Activated naive CD4-positive, alpha-beta T cell (primary cell): ENCODE measurements at places on chromosomes 12 and 14.

DNA sequence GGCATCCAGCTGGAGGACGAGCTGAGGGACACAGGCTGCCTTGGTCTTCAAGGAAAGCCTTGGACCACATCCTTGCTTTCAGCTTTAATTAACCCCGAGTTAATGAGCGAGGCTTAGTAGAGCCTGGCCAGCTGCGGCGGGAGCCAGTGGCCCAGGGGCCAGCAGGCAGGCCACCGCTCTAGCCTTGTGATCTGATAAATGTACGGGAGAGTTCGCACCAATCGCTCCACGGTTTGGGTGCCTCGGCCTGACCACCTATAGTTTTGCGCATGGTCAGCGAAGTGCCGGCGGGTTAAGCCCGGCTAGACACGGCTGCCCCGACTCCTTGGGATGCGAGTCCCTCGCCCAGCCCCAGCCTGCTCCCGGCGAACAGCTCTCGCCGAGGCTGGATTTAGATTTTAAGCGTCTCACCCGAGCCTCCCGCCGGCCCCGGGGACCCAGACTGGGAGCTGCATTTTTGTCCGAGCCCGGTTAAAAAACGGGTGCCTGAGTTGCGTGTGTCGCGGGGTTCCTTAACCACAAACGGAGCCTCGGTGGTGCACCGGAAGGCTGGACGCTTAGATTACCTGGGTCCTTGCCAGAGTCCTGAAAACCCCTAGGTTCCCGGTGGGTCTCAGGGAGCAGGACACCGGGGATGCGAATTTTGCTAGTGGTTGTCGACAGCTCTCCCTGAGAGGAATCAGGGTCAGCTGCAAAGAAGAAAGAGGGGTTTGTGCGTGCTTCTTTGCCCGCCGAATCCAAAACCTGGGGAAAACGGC, 2.9 kb upstream of the HOXC12 start:
- DNase-seq, result no peak

DNA sequence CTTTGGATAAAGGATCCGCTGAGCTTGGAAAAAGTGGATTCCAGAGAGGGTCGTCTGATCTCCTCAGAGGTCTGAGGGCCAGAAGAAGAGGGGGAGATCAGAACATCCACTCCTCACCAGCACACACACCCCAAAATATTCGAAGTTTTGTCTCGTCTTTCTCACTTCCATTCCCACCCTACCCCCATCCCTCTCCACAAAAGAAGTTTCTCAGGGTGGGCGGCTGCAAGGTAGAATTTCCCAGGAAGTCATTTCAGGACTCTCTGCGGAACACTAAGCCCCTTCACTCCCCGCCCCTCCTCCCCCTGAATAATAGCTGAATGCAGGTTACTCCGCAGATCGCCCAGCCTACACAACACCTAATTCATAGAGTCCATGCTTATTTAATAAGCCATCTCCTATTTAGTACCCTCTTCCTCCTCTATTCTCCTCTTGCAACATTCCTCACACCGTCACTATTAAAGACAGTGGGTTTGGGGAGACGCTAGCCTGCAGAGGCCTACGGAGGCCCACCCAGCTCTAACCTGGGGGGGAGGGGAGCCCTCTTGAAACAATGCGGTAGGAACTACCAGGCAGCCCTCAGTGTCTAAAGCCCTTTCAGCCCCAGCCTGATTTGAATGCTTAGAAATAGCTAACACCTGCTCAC, 649 bp upstream of the SALL2 start:
- no peak for DNase-seq

- no peak for DNase-seq
Measured at GRCh38 chr12:130955238-130955816, 1.6 kb downstream of the ADGRD1 start.

DNA sequence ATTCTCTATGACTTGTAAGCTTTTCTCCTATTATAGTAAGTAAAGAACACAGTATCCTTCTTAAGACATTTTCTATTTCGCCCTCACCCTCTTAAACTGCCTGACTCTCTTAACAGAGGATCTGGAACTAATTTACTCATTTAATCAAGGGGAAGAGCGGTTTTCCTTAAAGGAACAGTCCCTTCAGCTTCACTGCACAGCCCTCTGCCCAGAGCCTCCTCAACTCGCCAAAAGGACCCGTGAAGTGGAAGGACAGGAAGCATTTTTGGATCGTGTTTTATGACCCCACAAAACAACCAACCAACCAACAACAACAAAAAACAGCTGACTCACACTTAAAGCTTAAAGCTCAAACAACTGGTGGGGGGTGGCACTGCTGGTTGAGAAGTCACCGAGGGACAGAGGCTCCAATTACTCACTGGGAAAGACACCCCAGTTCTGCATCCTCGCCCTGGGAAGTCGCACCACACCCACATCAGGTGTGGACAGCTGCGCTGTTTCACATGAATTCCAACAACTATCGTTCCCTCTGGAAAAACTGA, 35.7 kb downstream of the NID2 start:
- no peak for DNase-seq

- DNase-seq, result no peak
Measured at GRCh38 chr12:118312578-118312977, 60.1 kb downstream of the TAOK3 start.

- no peak for DNase-seq
Measured at GRCh38 chr14:35268946-35269345, 23.2 kb upstream of the PSMA6 start.

DNA sequence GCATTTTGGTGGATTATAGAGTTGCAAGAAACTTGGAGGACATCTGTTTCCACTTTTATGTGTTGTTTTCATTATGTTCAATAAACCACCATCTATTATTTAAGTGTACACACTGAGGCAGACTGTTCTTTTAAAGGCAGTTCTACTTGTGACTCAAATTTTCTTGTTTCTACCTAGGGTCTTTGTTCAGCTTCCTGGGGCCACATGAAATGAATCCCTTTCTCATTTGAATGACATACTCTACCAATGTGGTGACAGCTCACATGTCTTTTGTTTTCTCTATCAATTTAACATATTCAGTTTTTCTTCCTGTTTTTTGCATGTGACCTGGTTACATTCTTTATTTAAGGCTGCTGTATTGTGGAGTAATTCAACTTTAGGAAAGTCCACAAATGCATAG, 7.9 kb downstream of the SLC16A7 start:
- no peak for DNase-seq

GRCh38 chr12:89729946-89730459, 21.4 kb upstream of the ATP2B1 start:
- no peak for DNase-seq

- no peak for DNase-seq
Measured at GRCh38 chr12:51683763-51684357, 92.8 kb downstream of the SCN8A start.

DNA sequence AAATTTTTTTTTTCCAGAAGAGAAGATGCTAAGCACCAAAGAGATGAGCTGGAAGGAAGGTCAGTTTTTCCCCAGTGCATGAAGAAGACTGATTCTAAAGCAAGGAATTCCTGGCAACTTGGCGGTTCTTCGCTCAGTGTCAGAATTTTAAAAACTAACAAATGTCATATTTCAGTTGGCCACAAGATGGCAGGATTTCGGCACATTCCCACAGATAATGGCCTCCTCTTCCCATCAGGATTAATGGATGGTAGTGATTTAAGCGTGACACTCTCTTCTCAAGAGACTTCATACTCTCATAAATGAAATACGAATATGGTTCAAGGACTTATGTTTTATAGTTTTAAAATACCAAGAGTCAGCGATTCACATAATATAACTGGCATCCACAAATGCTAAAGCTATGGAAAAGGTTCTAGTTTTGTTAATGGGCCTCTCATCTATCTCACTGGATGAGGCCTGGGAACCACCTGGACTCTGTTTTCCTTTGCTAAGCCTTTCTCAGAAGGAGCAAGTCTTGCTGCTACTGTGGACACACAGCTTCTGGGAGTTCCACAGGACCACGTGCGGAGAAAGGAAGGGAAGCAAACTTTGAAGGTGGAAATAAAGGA, 46.1 kb upstream of the PTPRO start:
- no peak for DNase-seq

DNA sequence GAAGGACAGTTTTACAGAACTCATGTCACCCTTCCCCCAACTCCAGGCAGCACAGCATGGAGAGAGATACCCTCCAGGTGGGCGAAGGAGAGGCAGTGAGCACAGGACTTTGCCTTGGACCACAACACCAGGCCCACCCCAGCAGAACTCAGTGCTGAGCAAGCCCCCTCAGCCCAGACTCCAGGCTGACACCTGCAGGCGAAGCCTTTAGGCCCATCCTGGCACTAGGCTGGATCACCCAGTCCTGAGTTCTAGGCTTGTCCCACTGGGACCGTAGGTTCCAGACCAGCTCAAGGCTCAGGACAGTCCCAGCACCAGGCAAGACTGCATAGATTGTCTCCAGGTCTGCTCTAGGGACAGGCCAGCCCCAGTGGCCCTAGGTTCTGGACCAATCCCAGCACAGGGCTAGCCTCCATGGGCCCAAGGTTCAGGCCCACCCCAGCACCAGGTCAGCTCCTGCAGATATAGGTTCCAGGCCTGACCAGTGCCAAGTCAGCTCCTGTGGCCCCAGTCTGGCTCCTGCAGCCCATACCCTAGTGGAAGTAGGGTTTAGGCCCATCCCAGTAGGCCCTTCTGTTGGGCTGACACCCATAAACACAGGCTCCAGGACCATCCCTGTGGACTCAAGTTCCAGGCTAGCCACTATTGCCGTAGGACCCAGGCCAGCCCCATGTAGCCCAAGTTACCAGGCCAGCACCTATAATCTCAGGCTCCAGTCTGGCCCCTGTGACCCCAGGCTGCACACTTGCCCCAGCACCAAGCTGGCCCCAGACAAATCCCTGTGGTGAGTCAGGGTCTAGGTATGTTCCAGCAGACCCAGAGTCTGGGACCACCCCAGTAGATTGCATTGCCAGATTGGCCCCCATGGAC, 9.4 kb downstream of the WASHC3 start:
- DNase-seq, result no peak
